ENCODE measurements at places on chromosomes 1 and 21. TPM values are rescaled to one million over a fixed set of nuclear protein-coding genes. Genes with fewer than 3 reads are reported as not detected.

ADORA1 gene
- 3.2 TPM for total RNA-seq

RCSD1 gene
- 0.06 TPM for total RNA-seq

ADCY10 gene
- not detected for total RNA-seq

LCE1E gene
- not detected for total RNA-seq

ST7L gene
- 26.1 TPM for total RNA-seq

POU3F1 gene
- 16.5 TPM for total RNA-seq

ZNF436 gene
- total RNA-seq, result 10.4 TPM

NBPF4 gene
- total RNA-seq, result not detected

EFNA1 gene
- total RNA-seq, result 0.65 TPM

IL24 gene
- total RNA-seq, result not detected

SPRR5 gene
- total RNA-seq, result not detected

SH3BGR gene
- 12.2 TPM for total RNA-seq

DNA sequence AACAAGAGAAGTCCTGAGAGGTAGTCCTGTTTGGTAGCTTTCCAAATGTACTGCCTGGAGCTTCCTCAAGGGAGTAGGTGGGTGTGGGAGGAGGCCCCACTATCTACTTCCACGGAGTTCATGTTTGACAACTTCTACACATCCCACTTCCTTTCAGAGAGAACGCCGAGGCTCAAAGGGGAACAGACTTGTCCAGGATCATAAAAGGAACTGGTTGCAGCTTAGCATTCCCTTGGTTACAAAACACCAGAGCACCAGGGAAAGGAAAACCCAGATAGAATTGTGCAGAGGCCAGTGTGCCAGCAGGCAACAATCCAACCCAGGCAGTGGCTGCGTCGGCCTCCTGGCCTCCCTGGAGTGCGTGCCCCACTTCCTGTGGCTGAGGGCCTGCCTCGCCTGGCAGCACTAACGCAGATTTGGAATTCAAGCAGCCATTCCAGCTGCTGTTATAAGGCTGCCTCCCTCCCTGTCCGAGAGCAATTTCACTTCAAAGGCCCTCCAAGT, 4.2 kb upstream of the RAP1GAP start:
- no peak overlapping the region for H3K27ac ChIP-seq
- no peak for DNase-seq
- no peak overlapping the region for H3K4me3 ChIP-seq
- peaks cover 5% of the 10 kb centered on the region for H3K4me1 ChIP-seq

DNA sequence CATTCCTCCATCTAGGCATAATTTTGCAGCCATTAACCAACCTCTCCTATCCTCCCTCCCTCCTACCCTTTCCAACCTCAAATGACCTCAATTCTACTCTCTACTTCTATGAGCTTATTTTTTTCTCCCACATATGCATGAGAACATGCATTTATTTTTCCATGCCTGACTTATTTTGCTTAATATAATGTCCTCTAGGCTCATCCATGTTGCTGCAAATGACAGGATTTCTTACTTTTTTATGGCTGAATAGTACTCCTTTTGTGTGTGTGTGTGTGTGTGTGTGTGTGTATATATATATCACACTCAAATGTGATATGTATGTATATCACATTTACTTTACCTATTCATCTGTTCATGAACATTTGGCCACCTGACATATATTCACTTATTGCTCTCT, 339.4 kb downstream of the SIPA1L2 start:
- no peaks in the 10 kb centered on the region for H3K36me3 ChIP-seq
- no peaks in the 10 kb centered on the region for H3K27me3 ChIP-seq
- DNase-seq, result no peak
- peaks cover 18% of the 10 kb centered on the region for H3K4me1 ChIP-seq

- peaks cover 43% of the 10 kb centered on the region for H3K27me3 ChIP-seq
- peaks cover 21% of the 10 kb centered on the region for H3K4me1 ChIP-seq
- no peak overlapping the region for H3K27ac ChIP-seq
- no peaks in the 10 kb centered on the region for H3K36me3 ChIP-seq
- DNase-seq, result peak; percentile 14
Measured at GRCh38 chr1:52636721-52637695, 4.0 kb downstream of the SHISAL2A start.

DNA sequence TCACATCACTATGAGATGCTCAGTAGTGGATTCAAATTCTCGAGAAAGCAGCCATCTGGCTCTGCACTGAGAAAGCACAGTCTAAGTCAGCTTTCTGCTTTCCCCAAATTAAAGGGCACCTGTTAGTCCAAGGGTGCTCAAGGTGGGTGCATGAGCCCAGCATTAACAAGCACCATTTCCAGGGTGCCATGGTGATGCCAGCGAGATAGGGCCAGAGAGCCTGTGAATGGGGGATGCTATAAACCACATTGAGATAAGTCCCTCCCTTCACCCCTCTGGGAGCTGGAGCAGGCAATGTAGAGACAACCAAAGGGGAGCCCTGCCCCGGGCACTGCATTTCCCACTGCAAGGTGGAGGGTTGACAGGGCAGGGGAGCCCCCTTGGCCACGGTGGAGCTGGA, 568.2 kb downstream of the AJAP1 start:
- no peak for DNase-seq
- H3K27ac ChIP-seq, result no peak overlapping the region
- H3K27me3 ChIP-seq, result peaks cover 99% of the 10 kb centered on the region

DNA sequence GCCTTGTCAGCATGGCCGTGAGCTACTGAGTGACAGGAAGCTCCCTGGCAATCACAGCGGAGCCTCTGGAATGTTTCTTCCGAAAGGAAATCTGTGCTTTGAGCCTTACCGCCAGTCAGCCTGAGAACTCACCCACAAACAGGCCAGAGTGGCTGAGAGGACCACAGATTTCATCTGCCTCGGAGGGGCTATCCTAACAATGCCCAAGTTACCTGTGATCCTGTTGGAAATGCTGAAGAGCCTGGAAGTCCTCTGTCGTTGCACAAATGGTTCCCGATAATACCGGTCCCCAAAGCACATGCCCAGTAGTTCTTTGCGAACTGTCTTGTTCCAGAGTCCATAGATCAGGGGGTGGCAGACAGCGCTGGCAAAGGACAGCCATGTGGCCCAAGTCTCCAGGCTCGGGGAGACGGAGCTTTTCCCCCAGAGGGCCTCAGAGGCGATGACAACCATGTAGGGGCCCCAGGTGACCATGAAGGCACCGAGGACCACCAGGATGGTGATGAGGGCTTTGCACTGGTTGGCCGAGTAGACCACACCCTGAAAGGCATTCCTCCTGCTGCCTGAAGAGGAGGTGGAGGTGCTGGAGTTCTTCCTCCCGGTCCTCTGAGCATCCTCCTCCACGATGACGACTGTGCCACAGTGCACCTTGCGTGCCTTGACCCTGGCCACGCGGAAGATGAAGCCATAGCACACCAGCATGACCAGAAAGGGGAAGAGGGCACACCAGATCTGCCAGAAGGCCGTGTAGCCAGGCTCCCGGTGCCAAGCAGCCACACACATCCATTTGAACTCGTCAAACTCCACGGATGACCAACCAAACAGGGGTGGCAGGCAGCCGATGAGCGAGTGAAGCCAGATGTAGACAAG, 40.2 kb downstream of the GPR161 start:
- no peak overlapping the region for H3K4me3 ChIP-seq
- no peaks in the 10 kb centered on the region for H3K36me3 ChIP-seq
- no peaks in the 10 kb centered on the region for H3K27me3 ChIP-seq
- no peak for DNase-seq
- H3K27ac ChIP-seq, result no peak overlapping the region
- H3K4me1 ChIP-seq, result peaks cover 15% of the 10 kb centered on the region

GRCh38 chr1:9613625-9614299, 25.1 kb downstream of the TMEM201 start:
- no peak for DNase-seq
- H3K27ac ChIP-seq, result no peak overlapping the region
- H3K4me1 ChIP-seq, result no peaks in the 10 kb centered on the region
- no peak overlapping the region for H3K4me3 ChIP-seq
- H3K36me3 ChIP-seq, result no peaks in the 10 kb centered on the region
- H3K27me3 ChIP-seq, result no peaks in the 10 kb centered on the region

GRCh38 chr1:160763993-160764392, 24.9 kb downstream of the SLAMF7 start:
- no peaks in the 10 kb centered on the region for H3K27me3 ChIP-seq
- H3K4me3 ChIP-seq, result no peak overlapping the region
- no peaks in the 10 kb centered on the region for H3K36me3 ChIP-seq
- no peaks in the 10 kb centered on the region for H3K4me1 ChIP-seq
- no peak for DNase-seq

DNA sequence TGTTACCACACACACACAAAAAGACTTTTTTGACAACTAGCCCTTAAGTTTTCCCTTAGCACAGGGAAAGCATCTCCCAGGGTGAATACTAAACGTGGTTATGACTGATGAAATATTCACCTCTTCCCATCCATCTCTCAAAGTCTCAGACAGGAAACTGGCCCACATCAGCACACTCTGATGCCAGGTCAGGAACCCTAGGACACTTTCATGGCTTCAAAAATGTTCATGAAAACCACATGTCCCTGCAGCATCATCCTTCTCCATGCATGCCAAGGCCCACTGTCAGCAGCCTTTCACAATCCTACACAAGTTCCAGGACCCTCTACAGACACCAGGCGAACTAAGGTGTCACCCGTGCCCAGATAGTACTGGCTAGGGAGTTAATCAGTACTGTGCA, 68.7 kb downstream of the DNTTIP2 start:
- H3K27me3 ChIP-seq, result no peaks in the 10 kb centered on the region
- H3K27ac ChIP-seq, result no peak overlapping the region
- no peak overlapping the region for H3K4me3 ChIP-seq
- peaks cover 5% of the 10 kb centered on the region for H3K36me3 ChIP-seq

DNA sequence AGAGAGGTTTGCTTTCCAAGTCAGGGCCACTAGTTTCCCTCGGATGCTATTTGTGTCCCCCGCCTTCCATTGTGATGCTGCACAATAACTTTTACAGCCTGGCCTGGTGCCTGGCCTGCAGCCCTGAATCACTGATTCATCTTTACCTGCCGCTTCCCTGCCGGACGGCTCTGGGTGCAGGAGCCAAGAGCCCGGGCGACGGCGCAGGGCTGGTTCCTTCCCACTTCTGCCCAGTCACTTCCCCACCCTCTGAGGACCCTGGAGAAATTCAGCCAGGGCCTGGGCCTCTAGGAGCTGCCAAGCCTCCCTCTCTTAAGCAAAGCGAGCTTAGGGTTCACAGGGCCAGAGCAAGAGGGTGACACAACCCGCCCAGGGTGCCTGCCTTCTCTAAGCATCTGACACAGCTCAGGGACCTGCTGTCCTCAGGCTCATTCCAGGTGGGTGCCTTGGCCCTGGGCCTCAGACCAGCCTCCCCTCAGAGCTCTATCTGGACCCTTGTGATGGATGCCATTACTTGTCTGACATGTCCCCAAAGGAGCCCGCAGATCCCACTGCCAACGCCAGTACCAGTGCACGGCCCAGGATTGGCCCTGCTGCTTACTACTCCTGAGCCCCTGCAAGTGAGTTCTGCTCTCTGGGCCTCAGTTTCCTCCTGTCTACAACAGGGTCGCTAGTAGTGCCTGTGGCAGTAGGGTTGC, 381.0 kb upstream of the VAMP3 start:
- H3K27ac ChIP-seq, result no peak overlapping the region
- DNase-seq, result no peak
- no peaks in the 10 kb centered on the region for H3K36me3 ChIP-seq
- no peak overlapping the region for H3K4me3 ChIP-seq

- no peak for DNase-seq
- H3K27me3 ChIP-seq, result no peaks in the 10 kb centered on the region
- H3K36me3 ChIP-seq, result no peaks in the 10 kb centered on the region
- H3K27ac ChIP-seq, result peak overlapping the region; percentile 30
Measured at GRCh38 chr1:39183503-39184353, 20.8 kb upstream of the MACF1 start.

GRCh38 chr1:171191992-171192391, 6.9 kb downstream of the FMO2 start:
- no peak overlapping the region for H3K27ac ChIP-seq
- no peaks in the 10 kb centered on the region for H3K36me3 ChIP-seq
- no peak overlapping the region for H3K4me3 ChIP-seq
- no peaks in the 10 kb centered on the region for H3K4me1 ChIP-seq
- no peak for DNase-seq

DNA sequence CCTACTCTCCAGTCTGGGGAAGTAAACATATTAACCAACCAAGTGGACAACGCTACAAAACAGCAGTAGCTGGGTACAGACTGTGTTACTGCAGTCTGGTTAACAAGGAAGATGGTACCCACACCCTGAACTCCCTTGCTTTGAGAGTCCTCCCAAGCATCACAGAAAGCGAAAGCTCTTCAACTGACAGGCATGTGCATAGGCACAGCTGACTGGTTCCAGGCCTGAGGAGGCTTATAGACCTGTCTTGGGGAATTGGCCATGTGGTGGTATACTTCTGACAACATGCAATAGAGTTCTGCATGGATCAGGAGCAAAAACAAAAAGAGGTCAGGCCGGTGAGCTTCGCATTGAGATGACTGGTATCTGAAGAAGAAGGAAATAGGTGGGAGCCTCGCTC, 17.4 kb downstream of the LMX1A start:
- no peak overlapping the region for H3K4me3 ChIP-seq
- DNase-seq, result no peak
- H3K4me1 ChIP-seq, result peaks cover 29% of the 10 kb centered on the region
- no peaks in the 10 kb centered on the region for H3K27me3 ChIP-seq
- no peak overlapping the region for H3K27ac ChIP-seq

GRCh38 chr1:245510144-245510543, 355.4 kb downstream of the KIF26B start:
- no peaks in the 10 kb centered on the region for H3K36me3 ChIP-seq
- peaks cover 18% of the 10 kb centered on the region for H3K4me1 ChIP-seq
- H3K27me3 ChIP-seq, result no peaks in the 10 kb centered on the region

DNA sequence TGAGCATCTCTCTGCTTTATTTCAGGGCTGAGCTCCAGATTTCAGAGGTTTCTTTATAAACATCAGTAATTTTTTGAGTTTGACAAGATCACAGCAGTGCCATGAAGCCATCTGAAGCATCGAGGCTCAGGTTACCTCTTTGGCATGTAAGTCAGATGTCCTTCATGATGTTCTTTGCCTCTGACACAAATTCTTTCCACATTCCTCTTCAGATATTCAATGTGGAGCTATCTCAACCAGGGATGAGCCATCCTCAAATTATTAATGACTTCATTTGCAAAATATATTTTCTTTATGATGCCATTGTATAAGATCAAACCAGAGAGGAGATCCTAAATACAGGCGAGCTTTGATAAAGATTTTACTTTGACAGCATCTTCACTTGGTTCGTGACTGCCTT, 256.7 kb downstream of the COL11A1 start:
- H3K4me3 ChIP-seq, result no peak overlapping the region
- no peak overlapping the region for H3K27ac ChIP-seq
- no peak for DNase-seq
- H3K36me3 ChIP-seq, result no peaks in the 10 kb centered on the region
- no peaks in the 10 kb centered on the region for H3K27me3 ChIP-seq
- H3K4me1 ChIP-seq, result no peaks in the 10 kb centered on the region

- no peaks in the 10 kb centered on the region for H3K36me3 ChIP-seq
- no peak overlapping the region for H3K27ac ChIP-seq
- H3K4me3 ChIP-seq, result no peak overlapping the region
- no peak for DNase-seq
- no peaks in the 10 kb centered on the region for H3K27me3 ChIP-seq
- H3K4me1 ChIP-seq, result no peaks in the 10 kb centered on the region
Measured at GRCh38 chr1:9643351-9644256, 7.9 kb upstream of the PIK3CD start.

- peak within 1 kb of the TSS; percentile 96 for H3K4me3 ChIP-seq
- H3K4me1 ChIP-seq, result peaks cover 52% of the 10 kb centered on the region
- DNase-seq, result peak; percentile 98
- H3K27me3 ChIP-seq, result peaks cover 7% of the 10 kb centered on the region
- H3K27ac ChIP-seq, result peak within 1 kb of the TSS; percentile 48
Measured at GRCh38 chr1:8026153-8026975, at the start of gene ERRFI1. Gene ERRFI1, minus strand, starts transcription at chr1:8026309. Its CDS starts 10,690 bp downstream, at chr1:8015619.
